ENCODE measurements at places on chromosomes 11 and 22.

GRCh38 chr11:94181526-94181925 lies 52.9 kb downstream of the PANX1 start:
- DNase-seq = no peak

GRCh38 chr11:61067782-61068446 lies 34.4 kb upstream of the CD5 start:
- DNase-seq = no peak

- DNase-seq = no peak
Observed at GRCh38 chr11:132024587-132025295, 654.3 kb downstream of the NTM start.

DNA sequence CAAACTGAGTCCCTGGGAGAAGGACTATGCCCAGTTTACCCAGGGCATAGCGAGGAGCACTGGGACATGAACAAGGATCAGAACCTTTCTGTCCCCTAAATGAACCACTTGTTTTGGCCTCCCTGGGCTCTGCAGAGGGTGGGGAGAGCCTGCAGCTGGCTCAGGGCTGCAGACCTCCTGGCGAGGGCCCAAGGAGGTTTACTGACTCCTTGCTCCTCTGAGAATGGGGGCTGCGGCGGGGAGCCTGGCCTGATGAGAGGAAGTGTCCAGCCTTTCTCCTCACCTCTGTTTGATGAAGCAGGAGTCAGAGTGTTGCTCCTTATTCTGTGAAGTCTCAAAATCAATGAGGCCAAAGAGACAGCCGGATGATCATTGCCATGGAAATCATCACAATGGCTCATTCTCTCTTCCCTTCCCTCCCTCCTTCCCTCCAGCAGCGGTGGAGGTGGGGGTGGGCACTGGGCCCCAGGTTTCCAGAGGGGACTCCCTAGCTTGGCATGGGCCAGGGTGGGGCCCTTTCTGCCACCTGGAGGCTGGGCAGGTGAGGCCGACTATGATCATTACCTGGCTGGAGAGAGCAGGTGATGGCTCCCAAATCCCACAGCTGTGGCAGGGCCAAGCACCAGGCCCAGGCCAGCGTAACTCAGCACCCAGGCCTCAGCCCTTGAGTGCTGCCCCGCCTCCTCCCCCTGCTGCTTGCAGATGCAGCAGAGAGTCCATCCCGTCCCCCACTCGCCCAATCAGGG lies 169.7 kb downstream of the CEP164 start:
- no peak for DNase-seq

DNA sequence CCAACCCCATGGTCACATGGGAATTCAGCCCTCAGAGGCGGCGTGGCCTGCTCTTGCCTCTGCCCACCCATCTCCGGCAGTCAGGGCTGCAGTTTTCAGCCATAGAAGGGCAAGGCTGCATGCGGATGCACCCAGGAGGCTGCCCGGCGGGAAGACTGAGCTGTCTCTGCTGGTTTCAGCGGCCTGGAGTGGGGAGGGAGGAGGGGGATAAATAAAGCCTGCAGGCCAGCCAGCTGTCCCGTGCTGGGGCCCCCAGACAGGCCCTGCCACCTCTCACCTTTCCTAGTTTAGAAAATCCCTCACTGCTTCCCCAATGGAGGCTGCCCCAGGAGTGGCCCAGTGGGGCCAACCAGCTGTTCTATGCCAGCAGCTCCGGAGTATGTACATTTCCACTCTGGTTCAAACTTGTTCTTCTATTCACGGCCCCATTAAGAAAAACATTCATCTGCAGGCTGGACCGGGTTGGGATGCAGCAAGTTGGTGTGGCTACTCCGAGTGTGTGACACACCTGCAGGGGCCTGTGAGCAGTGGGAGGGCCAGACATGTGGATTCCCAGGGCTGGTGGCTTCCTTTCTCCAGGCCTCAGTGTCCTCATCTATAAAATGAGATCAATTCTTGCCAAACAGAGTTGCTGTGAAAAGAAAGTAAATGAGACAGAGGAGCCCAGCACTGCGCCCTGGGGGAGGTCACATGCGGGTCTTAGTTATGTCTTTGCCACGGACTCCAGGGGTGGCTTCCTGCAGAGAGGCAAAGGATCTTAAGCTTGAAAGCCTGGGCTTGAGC lies 5.0 kb downstream of the MICALL1 start:
- no peak for DNase-seq

DNA sequence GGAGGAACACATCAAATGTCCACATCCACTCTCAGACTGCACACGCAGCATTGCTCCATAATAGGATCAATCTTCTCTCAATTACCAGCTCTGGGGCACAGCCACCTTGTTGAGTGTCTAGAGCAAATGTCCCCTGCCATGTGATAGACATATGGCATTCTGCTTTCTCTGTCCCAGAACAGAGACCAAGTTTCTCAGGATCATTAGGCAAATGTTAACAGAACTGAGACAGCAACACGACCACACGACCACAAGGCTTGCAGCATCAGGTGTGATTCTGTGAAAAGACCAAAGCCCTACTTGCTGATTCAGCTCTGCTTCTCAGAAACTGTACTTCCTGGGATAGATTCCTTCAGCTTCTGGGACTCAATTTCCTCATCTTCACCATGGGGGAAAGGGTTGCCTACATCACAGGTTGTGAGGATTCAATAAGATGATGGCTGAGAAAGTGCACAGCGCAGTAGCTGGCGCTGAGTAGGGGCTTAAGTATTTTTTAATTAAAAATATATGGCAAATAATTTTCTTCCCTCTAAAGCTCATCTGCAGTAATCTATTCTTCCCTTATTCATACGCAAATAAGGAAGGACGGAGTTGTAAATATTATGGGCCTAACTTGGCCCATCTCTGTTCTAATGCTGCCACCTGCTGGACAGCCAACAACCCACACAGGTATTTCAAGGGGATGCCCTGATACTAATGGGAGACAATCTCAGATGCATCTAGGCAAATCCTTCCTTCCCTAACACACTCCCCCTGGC lies 54.3 kb upstream of the USP47 start:
- DNase-seq = peak; percentile 57

Data from Jurkat, Clone E6-1 (cell line).